ENCODE measurements at places on chromosomes 5 and 9.

- no peak for DNase-seq
Observed at GRCh38 chr5:171205375-171205774, 103.7 kb upstream of the TLX3 start.

DNA sequence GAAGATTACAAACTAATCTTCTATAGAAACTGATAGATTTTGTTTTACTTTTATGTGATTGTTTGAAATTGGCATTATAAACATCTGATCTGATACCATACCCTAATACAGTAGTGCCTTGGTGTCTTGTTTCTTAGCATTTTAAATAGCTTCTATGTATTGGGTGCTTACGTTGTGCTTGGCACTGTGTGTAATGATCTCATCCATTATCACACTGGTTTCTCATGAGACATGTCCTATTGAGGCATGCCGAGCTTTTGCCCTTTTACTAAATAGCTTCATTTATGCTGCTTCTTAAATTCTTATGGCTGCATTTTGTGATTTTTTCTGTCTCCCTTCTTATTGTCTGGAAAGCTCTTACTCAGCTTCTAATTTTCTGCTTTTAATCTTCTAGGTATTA is 48.2 kb upstream of the TLR4 start:
- no peak for DNase-seq

DNA sequence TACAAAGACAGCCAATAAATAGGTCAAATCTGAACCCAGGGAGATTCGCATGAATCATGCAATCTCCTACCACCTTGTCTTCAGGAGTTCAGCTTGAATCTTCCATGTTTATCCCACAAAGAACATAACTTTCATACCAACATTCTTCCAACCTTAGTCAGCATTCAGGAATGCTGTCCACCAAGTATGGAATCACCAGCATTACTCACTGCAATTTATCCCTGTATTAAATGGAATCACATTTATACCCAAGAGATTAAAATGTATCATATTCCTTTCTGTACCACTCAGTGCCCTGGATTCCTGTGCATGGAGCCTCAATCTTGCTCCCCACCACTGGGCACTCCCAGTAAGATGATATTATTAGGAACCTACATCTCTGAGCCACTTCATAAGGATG is 162.6 kb downstream of the GLIS3 start:
- no peak for DNase-seq

DNA sequence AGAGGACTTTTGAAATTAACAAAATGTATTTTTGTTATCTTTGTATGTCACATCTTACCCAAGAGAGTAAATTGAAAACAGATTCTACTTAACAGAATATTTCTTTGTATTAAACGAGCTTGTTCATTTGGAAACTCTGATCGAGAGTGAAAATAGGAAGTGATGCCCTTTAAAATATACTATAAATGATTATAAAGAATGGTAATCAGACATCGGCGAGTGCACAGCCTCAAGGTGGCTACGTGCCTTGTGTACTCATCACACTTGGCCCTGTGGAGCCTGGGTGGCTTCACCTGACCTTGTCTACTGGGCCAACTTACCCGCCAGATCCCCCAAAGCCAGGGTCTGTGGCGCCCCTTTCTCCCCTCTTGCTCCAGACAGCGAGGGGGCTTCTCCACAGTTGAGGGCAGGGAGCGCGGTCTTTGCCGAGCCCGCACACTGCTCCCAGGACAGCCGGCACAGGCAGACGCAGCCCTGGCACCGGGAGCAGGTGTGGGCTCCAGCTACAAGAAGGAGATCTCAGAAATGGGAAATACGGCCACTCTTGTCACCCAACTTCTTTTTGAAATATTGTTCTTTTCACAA is 243.2 kb downstream of the CEMIP2 start:
- no peak for DNase-seq

DNA sequence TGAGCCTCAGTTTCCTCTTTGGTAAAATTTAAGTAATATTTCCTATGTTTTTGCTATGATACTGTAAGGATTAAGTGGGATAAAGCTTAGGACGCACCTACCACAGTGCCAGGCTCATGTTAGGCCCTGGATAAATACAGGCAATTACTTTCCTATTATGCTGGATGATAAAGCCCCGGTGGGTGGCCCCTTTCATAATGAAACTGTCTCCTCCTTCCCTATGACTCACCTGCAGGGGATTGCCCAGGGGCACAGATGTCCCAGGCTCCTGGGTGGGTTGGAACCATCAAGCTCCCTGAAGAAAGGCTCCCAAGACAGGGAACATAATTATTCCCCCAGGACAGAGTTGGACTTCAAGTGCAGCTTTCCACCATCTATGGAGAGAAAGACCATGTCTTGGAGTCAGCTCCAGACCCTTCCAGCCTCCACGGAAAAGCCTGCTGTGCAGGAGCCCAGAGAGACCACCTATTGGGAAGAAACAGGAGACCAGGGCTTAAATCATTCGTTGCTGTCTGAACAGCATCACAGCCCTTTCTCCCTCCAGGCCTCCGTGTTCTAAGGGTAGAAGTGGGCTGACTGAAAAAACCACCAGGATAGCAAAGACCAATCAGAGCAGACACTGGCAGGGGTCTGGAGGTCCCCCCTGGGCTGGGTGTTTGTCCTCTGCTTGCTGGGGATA is 43.2 kb upstream of the FOXE1 start:
- DNase-seq, result no peak

Data from stimulated activated CD4-positive, alpha-beta T cell treated with anti-CD3 and anti-CD28 coated beads, Interleukin-1b, Interleukin-23, amount 100 ng/mL, for 1 hour (primary cell).